Right atrium auricular region (tissue), 2 donors: ENCODE measurements at places on chromosomes 2 and 18. TPM values are rescaled to one million over a fixed set of nuclear protein-coding genes. Genes with fewer than 3 reads are reported as not detected.

DNA sequence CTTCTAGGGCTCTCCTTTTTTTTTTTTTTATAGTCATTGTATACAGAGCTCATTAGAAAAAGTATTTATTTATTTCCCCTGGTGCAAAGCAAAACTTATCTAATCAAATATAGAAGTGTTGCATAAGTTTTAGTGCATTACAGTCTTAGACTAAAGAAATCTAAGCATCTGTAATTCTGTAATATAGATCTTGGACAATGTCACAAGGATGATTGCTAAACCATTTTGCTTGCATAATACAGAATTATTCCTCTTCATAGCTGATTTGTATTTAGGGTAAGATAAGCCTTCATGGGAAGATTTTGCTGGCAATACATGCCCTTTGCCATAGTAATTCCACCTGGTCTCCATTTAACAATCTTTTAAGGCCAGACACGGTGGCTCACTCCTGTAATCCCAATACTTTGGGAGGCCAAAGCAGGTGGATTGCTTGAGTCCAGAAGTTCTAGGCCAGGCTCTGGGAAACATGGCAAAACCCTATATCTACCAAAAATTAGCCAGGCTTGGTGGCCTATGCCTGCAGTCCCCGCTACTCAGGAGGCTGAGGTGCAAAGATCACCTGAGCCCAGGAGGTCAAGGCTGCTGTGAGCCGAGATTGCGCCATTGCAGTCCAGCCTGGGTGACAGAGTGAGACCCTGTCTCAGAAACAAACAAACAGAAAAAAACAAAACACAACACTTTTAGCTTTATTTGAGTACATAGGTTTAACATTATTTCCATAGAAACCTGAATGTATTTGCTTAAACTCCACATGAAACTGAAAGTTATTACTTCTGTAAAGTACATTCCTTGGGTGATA lies 2.2 kb upstream of the ACADL start:
- no peak overlapping the region for H3K27ac ChIP-seq
- H3K4me3 ChIP-seq = no peak overlapping the region
- DNase-seq = no peak
- H3K36me3 ChIP-seq = no peaks in the 10 kb centered on the region
- H3K4me1 ChIP-seq = no peaks in the 10 kb centered on the region
- no peaks in the 10 kb centered on the region for H3K27me3 ChIP-seq

DNA sequence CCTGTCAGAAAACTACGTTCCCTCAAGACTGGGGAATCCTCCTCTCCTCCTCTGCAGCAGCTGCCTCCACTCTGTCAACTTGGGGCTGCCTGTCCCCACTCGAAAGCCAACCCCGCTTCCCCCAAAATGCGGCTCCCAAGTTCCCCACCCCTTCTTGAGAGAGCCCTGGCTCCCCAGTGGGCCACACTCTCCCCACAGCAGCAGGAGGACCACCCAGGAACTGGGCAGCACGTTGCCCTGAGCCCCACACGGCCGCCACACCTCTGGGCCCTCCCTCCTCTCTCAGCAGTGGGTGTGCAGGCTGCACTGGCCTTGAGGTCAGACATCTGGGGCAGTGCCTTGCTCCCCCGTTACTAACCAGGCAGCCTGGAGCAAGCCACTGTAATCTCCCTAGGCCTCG lies 9.6 kb upstream of the TEX51 start:
- DNase-seq = no peak
- H3K27ac ChIP-seq = no peak overlapping the region
- H3K36me3 ChIP-seq = no peaks in the 10 kb centered on the region
- no peak overlapping the region for H3K4me3 ChIP-seq

DNA sequence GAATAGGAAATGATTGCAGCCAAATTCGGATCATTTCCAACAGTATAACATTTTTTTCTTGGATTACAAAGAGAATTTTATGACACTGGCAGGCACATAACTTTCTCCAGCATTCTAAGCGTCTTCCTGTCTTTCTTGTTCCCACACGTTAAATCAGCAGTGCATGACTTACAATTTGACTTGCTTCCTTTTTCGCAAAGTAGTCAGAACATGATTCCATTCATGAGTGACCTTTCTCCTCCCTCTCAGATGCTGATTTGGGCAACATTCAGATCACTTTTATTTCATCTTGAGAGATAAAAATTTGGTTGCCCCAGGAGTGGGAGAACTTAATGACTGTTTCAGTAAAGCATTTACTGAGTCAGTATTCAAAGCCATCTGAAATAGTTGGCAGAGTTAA lies 858.7 kb upstream of the ACVR2A start:
- H3K27me3 ChIP-seq = no peaks in the 10 kb centered on the region
- H3K4me3 ChIP-seq = no peak overlapping the region
- no peak for DNase-seq
- H3K36me3 ChIP-seq = no peaks in the 10 kb centered on the region

- no peaks in the 10 kb centered on the region for H3K36me3 ChIP-seq
- no peak overlapping the region for H3K27ac ChIP-seq
- no peak overlapping the region for H3K4me3 ChIP-seq
- no peaks in the 10 kb centered on the region for H3K4me1 ChIP-seq
- no peak for DNase-seq
Observed at GRCh38 chr2:9285385-9285920, 78.8 kb downstream of the ASAP2 start.

DNA sequence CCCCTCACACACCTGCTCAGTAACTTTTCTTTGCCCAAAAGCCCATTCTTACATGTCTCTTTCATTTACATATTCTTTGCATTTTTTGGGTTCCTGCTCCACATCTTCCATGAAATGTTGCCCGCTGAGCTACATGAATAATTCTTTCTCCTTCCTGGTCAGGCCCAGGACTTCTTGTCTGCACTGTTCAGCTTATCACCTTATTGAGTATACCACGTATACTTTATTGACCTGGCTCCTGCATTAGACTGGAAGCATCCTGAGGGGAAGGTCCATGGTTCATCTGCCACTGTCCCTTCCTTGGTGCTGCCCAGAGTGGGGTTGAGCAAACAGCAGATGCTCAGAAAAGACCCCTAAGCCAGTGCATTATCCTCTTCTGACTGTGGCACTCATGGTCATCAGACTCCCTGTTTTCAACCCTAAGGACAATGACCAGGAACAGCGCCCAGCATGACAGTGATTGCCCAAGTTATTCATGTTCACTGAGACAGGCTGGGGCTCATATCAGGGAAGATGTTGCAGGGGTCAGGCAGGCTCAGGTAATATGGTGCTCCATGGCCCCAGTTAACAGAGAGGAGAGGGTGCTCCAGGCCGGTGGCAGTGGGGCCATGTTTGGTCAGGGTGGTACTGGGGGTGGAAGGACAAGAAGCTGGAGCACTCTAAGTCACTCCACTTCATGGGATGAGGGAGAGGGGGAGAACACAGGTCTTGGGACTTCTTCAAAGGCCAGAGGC lies 7.7 kb downstream of the APOB start:
- no peak for DNase-seq
- peak overlapping the region; percentile 32 for H3K27ac ChIP-seq
- no peak overlapping the region for H3K4me3 ChIP-seq
- peaks cover 37% of the 10 kb centered on the region for H3K36me3 ChIP-seq
- H3K4me1 ChIP-seq = no peaks in the 10 kb centered on the region

- no peak overlapping the region for H3K4me3 ChIP-seq
- no peaks in the 10 kb centered on the region for H3K4me1 ChIP-seq
- peak overlapping the region; percentile 77 for H3K27ac ChIP-seq
- no peaks in the 10 kb centered on the region for H3K27me3 ChIP-seq
- no peak for DNase-seq
Observed at GRCh38 chr2:85173909-85174308, 40.7 kb downstream of the TCF7L1 start.

CXCR1 gene
- total RNA-seq = 0.51 TPM
